ENCODE measurements at places on chromosomes 2 and 18. TPM values are rescaled to one million over a fixed set of nuclear protein-coding genes. Genes with fewer than 3 reads are reported as not detected.

TRIM54 gene
- total RNA-seq: 2.0 TPM

DCAF17 gene
- 17.0 TPM for total RNA-seq

PROKR1 gene
- 0.83 TPM for total RNA-seq

FAP gene
- total RNA-seq: not detected

TCF23 gene
- total RNA-seq: not detected

HOXD12 gene
- not detected for total RNA-seq

REG1A gene
- 1.1 TPM for total RNA-seq

GREB1L gene
- total RNA-seq: 154 TPM

ALPG gene
- 2.4 TPM for total RNA-seq

IL1F10 gene
- not detected for total RNA-seq

ABCG8 gene
- total RNA-seq: not detected

DUSP2 gene
- total RNA-seq: 0.34 TPM

UGT1A4 gene
- not detected for total RNA-seq

AMER3 gene
- total RNA-seq: 20.6 TPM

SERPINB12 gene
- total RNA-seq: not detected

GKN2 gene
- not detected for total RNA-seq

GALNT3 gene
- total RNA-seq: 1.3 TPM

ATP8B1 gene
- total RNA-seq: 0.07 TPM

HOXD10 gene
- not detected for total RNA-seq

UCN gene
- total RNA-seq: 1.9 TPM

IL1A gene
- not detected for total RNA-seq

RDH14 gene
- total RNA-seq: 9.1 TPM

UGT1A5 gene
- total RNA-seq: not detected

LOXHD1 gene
- total RNA-seq: not detected
